ENCODE measurements at places on chromosomes 3 and 15.

- DNase-seq: no peak
Measured at GRCh38 chr3:23590424-23591273, 215.1 kb upstream of the UBE2E1 start.

GRCh38 chr3:143677430-143677829 is 170.8 kb downstream of the SLC9A9 start:
- no peak for DNase-seq

- DNase-seq: no peak
Measured at GRCh38 chr15:31461375-31461774, 134.7 kb downstream of the KLF13 start.

DNA sequence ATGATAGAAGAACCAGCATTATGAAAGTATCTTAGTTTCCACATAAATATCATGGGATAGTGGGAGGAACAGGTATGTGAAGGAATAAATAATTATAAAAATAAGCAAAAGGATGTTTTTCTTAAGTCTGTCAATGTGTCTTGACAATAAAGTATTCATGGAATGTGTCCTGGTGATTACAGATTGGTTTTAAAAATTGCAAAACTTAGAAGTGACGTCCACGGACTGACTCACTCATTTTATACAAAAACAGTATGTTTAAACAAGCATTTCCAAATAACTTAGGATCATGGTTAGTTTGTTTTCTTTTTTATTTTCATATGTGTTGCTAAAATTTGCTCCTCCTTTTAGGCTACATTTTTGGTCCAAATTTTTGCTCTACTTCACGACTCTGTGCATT is 687.0 kb upstream of the NECTIN3 start:
- DNase-seq: no peak
